ENCODE measurements at places on chromosomes 6 and 20.

GRCh38 chr6:37077905-37078296 lies 72.4 kb downstream of the FGD2 start:
- peak; percentile 86 for DNase-seq

DNA sequence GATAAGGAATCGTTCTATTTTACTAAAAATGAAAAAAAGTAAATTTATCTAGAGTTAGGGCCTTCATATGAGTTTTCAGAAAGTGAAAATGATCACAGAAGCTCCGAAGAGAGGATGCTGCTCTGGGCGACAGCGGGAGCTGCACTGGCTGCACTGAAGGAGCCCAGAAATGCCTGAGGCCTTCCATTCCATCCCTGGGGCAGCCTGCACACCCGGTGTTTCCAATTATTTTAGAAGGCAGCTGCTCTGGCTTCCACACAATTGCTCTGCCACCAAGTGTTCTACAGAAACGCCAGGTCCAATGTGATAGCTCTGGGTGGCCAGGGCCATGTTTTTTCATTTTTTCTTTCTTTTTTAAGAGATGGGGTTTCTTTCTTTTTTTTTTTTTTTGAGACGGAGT lies 3.6 kb downstream of the DTNBP1 start:
- no peak for DNase-seq

DNA sequence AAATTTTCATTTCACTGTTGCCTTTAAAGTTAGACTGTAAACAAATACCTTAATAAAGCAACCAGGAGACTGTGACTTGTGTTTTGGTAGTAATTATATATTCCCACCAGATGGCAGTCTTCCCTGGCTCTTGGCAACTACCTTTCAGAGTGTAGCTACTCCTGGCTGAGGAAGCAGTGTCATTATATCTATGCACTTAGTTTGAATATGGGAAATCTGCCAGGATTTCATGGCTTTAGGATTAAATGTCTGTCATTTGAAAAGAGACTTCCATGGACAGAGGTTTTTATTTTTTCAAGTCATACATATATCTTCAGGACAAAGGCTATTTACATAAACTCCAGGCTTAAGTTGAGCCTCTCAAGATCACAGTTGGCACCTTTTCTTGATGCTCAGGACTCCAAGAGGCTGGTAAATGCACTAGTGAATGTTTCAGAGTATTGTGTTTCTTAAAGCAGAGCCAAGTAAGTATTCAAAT lies 160.1 kb downstream of the C6orf58 start:
- DNase-seq = peak; percentile 23

DNA sequence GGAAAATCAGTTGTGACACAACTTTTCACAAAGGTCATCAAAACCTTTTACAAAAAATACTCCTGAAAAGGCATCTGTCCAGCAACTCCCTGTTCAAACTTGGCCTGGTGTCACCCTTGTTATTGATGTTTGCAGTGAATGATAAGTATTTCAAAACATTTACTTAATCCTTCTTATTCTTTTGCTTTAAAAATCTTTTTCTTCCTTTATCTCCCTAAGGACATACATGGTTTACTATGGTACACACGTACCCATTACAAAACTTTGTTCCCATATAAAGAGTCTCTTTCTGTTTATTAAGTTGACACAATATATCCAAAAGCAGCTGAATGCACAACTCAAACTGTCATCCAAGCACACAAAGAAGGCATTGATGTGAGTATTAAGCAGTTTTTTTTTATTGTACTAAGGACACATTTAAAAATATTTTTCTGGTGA lies 17.5 kb downstream of the GSTA2 start:
- DNase-seq = no peak

All from skeletal muscle cell (primary cell).